ENCODE measurements at places on chromosomes 2 and 18.

GRCh38 chr2:133097666-133098065, 427.7 kb upstream of the LYPD1 start:
- DNase-seq, result no peak

GRCh38 chr2:234198976-234199375, 148.5 kb downstream of the SPP2 start:
- DNase-seq, result no peak

- DNase-seq, result no peak
These were observed 163.9 kb downstream of the COL4A4 start for GRCh38 chr2:227000123-227000522.

GRCh38 chr2:144678736-144679135, 158.8 kb upstream of the ZEB2 start:
- DNase-seq, result no peak

DNA sequence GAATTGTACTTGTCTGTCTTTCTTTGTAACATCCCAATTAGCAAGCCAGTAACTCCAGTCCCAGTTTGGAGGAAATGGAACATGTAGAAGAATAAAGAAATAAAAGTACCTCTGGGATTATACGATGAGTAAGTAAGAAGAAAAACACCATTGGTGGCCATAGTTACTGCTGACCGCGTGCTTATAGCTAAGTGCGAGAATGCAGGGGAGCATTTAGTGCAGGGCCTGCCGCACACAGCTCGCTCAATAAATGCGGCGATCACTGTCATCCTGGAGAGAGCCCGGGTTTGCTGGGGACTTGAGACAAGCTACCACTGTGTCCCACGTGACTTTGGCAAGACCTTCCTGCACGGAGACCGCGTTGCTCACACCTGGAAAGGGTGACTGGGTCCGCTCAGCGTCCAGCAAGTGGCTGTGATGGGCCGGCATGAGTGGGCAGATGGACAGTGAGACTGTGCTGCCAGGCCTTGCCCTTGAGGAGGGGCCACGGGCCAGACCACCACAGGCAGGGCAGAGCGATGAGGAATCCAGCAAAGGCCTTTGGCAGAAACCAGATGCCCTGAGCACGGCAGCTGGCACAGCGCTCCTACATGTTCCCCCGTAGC, 54.8 kb downstream of the ADI1 start:
- no peak for DNase-seq

Data from CMK (cell line).